Hippocampal formation (tissue), 2 donors: ENCODE measurements at places on chromosomes 12 and 14.

DNA sequence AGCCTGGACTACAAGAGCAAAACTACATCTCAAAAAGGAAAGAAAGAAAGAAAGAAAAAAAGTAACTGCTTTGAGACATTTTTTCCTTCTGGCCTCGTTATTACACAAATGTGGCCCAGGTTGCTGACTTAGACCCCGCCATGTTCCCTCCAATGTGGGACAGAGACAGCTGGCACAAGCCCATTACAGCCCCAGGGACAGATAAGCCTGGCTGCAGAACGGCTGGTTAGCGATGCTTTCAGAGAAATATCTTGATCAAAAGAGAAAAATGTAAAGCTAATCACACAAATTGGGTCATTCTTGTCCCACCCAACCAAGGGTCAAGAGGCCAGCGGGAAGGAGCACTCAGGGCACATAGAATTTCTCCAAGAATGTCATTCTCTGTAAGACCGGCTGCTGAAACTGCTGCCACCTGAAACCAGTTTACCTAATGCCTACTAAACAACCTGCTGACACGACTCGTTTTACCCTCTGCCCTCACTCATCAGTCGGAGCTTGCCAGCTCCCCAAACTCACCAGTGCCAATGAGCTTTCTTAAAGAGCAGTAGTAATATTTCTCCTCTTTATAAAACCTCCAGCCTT lies 63.1 kb downstream of the TNFAIP2 start:
- DNase-seq = no peak

DNA sequence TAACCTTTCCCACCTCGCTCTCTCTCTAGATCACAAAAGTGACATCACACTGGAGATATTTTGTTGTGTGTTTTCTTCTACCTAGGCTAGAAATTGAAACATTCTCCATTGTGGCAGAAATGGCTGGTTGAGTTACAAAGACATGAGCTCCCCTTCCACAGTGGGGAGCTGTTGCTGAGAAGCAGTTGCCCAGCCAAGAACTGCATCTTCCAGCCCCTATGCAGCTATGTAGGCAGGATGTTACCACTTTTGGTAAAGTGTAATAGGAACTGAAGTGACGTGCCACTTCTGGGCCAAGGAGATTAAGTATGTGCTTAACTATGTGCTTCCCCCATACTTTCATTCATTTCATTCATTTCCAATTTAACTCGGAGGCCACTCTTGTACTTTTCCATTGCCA lies 138.7 kb upstream of the E2F7 start:
- DNase-seq = no peak

GRCh38 chr12:38392554-38393144 lies 76.1 kb downstream of the ALG10B start:
- DNase-seq = no peak

DNA sequence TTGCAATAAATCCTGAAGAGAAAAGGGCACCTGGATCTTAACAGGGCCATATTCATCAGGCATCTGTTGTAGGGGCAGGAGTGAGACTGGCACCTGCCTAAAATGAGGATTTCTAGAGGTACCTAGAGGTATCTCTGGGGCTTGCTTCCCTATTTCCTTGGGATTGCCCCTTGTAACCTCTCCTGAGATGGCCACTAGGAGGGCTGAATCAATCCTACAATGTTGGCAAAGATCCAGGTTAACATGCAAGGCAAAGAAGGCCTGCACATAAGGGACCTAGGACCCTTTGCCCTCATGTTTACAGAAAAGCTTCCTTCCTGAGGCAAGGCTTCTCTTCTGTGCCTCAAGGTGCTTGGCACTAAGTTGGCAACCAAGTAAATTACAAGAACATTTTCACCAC lies 25.8 kb upstream of the CLEC4E start:
- DNase-seq = no peak

DNA sequence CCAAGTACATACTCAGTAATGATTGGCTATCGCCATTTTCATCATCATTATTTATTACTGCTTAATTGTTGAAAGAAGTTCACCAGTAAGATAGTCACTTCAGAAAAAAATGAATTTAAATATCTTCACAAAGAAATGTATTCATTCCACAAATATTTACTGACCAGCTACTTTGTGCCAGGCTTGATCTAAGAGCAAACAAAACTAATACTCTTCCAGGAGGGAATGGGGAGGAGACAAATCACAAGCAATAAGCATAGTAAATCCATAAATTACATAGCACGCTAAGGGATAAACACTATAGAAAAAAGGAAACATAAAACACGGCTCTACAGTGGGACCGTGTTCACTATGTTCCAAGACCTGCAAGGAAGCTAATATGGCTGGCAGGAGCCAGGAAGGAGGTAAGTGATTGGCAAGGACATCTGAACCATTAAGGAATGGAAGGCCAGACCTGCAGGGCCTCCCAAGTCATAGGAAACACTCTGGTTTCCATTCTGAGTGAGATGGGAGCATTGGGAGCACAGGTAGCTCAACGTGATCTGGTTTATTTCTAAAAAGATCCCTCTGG lies 27.5 kb downstream of the ITPR2 start:
- no peak for DNase-seq

DNA sequence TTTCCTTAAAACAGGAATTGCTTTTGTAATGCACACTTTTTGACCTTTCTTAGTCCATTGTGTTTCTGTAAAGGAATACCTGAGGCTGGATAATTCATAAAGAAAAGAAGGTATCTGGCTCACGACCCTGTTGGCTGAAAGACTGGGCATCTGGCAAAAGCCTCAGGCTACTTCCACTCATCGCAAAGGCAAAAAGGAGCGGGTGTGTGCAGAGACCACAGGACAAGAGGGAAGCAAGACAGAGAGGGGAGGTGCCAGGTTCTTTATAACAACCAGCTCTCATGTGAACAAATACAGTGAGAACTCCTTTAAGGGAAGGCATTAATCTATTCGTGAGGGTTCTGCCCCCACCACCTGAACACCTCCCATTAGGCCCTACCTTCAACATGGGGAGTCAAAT lies 182.1 kb downstream of the C12orf50 start:
- no peak for DNase-seq

GRCh38 chr14:65954942-65955341 lies 531.2 kb upstream of the CCDC196 start:
- DNase-seq = no peak

GRCh38 chr14:22689199-22689598 lies 45.0 kb upstream of the OR6J1 start:
- DNase-seq = no peak

DNA sequence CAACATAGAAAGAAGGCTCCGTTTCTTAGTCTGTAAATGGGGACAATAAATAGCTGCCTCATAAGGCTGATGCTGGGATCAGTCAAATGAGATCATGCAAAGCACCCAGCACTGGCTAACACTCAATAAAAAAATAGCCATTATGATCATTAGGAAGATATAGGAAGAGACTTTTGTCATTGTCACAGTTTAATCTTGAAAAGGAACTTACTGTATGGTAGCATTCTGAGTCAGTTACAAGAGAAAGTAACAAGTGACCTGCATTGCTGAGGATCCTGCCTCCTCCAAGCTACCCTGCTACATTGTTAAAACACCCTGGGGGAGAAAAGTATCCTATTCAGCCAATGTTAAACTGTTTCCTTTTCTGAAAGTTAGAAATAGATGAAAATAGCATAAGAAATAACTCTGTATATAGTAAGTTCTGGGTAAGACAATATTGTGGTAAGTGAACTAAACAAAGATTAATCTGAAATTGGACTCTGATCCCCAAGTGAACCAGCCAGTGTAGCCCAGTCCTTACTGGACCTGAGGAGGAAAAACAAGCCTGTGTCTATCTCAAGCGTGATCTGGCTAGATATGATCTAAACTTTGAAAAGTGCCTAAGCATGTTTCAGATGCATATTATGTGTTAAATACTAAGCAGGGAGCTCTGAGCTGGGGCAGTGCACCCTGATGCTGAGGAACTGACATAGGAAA lies 3.6 kb upstream of the NUDT4 start:
- DNase-seq = no peak

- peak; percentile 3 for DNase-seq
Measured at GRCh38 chr12:117671734-117672133, 297.1 kb downstream of the KSR2 start.
